ENCODE measurements at places on chromosomes 16 and 17.
A peak's percentile ranks its signal among the peaks of the same experiment; 100 is the strongest.

- DNase-seq: no peak
Measured at GRCh38 chr17:50967795-50968194, 101.6 kb upstream of the TOB1 start.

- no peak for DNase-seq
Measured at GRCh38 chr16:55439101-55439690, 39.8 kb upstream of the MMP2 start.

- no peak for DNase-seq
Measured at GRCh38 chr16:72794986-72795385, 252.9 kb downstream of the ZFHX3 start.

DNA sequence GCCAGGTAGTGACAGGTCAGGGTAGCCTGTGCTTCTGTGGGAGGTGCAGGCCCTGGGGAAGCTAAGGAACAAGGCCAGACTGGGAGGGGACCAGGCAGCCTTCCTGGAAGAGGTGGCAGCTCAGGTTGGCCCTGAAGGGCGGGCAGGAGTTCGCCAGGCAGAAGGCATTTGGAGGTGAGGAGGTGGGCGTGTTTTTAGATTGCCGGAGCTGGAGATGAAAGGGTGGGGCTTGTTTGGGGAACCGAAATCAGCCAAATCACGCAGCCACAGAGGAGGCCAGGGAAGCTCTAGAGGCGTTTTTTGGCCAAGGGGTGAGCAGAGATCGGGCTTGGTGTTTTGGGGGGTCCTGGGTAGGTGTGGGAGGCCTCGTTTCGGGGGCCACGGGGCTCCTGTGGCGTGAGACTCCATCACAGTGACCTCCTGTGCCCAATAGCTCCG is 7.6 kb downstream of the ADCY7 start:
- DNase-seq: peak; percentile 15

GRCh38 chr17:38575781-38576180 is 30.0 kb downstream of the SRCIN1 start:
- DNase-seq: no peak

- DNase-seq: peak; percentile 64
Measured at GRCh38 chr16:29862383-29862883, 593 bp downstream of the CDIPT start.

DNA sequence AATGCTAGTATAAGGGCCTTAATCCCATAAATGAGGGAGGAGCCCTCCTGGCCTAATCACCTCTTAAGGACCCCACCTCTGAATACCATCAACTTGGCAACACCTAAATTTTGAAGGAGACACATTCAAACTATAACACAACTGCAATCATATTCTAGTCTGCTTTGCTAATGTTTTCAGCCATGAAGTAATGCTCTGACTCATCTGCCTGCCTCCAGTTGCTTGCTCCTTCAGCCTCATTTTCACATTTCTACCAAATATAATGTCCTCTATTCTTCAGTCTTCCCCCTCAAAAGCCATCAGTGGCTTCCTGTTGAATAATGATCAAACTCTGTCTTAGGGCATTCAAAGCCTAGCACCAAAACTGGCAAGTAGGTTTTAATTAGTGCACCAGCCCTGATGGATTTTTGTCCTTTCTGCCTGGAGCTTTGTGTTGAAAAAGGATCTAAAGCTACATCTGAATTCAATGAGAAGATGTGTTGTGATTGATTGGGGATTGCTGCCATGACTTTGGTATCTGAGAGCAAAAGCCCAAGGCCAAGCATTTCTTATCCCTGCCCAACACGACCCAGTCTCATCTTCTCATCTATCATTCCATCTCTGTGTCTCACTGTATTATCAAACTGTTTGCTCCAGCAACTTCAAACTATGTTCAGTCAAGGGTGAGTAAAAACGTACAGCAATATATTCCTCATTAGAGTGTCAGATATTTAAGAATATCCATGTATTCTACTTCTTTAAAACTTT is 140.8 kb upstream of the ELAC2 start:
- no peak for DNase-seq

DNA sequence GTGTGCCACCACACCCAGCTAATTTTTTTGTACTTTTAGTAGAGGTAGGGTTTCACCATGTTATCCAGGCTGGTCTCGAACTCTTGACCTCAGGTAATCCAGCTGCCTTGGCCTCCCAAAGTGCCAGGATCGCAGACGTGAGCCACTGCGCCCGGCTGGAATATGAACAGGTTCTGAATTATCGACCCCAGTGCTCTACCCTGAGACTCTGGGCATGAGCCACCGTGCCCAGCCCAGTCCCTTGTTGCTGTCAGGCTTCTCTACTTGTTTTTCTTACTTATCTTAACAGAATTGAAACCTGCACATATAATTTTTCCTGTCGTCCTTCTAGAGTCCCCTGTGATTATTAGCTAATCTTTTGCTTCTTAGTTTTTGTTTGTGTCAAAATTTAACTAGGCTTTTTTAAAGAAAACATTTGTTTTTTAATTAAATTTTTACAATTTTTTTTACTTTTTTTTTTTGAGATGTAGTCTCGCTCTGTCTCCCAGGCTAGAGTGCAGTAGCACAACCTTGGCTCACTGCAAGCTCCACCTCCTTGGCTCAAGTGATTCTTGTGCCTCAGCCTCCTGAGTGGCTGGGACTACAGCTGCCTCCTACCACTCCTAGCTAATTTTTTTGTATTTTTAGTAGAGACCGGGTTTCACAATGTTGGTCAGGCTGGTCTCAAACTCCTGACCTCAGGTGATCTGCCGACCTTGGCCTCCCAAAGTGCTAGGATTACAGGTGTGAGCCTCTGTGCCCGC is 66.7 kb downstream of the AP2B1 start:
- DNase-seq: peak; percentile 37

- no peak for DNase-seq
Measured at GRCh38 chr17:696369-696768, 18.3 kb downstream of the VPS53 start.

GRCh38 chr17:71976011-71976649 is 144.7 kb upstream of the SOX9 start:
- DNase-seq: peak; percentile 93

GRCh38 chr17:17156107-17156506 is 50.0 kb downstream of the PLD6 start:
- DNase-seq: peak; percentile 13

DNA sequence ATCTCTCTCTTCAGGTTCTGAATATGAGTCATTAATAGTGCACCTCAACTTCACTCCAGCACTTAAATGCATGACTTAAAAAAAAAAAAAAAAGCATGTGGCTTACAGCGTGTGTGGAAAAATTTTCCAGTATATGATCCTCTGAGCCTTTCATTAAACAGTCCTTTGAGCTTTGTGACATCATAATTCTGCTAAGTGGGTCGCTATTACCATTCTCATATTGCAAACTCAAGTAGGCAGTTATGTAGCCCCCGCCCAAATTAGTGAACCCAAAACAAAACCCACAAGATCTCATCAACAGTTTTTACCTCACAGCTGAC is 672 bp downstream of the CMTR2 start:
- no peak for DNase-seq

DNA sequence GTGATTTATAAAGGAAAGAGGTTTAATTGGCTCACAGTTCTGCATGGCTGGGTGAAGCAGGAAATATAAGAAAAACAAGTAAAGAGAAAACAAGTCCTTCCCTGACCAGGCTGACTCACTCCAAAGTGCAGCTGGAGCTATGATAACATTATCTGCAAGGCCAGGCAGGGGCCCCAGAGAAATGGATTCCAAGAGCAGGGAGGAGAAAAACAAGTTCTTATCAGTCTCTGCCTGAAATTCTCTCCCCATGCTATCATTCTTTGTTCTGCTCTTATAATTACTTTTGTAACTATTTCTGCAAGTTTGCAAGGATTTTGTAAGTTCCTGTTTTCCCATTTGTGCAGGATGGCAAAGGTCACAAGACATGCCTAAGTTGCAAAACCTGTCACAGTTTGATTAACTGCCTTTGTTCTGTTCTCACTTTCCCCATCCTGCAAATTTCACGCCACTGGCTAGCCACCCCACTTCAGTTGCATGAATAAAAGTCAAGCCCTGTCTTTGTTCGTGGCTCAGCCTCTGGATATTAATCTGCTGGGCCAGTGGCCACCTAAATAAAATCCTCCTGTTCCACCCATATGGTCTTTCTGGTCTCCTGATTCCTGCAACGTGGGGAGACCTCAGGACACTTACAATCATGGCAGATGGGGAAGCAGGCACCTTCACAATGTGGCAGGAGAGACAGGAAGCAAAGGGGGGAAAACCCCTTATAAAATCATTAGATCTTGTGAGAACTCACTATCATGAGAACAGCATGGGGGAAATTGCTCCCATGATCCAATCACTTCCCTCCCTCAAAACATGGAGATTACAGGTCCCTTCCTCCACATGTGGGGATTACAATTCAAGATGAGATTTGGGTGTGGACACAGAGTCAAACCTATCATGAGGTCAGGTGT is 13.1 kb downstream of the ABCA9 start:
- peak; percentile 72 for DNase-seq

GRCh38 chr17:47200325-47200664 is 8.9 kb upstream of the MYL4 start:
- no peak for DNase-seq

- DNase-seq: no peak
Measured at GRCh38 chr16:75012380-75013081, 13.7 kb downstream of the ZNRF1 start.

DNA sequence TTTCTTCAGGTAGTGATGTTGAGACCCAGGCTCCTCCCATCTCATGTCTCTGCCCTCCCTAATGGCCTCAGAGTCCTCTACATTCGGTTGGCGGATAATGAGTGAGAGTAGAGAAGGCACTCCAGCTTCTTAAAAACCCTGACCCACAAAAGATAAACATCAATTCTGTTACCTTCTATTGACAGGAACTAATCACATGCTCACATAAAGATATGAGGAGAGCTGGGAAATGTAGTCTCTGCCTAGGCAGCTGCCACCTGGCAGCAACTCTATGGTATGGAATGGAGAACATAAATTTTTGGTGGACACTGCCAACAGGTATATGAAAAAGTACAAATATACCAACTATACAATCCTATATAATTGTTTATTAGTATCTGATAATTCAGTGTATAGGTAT is 110.7 kb upstream of the HLF start:
- no peak for DNase-seq

GRCh38 chr17:17052462-17053221 is 10.4 kb downstream of the MPRIP start:
- DNase-seq: no peak

DNA sequence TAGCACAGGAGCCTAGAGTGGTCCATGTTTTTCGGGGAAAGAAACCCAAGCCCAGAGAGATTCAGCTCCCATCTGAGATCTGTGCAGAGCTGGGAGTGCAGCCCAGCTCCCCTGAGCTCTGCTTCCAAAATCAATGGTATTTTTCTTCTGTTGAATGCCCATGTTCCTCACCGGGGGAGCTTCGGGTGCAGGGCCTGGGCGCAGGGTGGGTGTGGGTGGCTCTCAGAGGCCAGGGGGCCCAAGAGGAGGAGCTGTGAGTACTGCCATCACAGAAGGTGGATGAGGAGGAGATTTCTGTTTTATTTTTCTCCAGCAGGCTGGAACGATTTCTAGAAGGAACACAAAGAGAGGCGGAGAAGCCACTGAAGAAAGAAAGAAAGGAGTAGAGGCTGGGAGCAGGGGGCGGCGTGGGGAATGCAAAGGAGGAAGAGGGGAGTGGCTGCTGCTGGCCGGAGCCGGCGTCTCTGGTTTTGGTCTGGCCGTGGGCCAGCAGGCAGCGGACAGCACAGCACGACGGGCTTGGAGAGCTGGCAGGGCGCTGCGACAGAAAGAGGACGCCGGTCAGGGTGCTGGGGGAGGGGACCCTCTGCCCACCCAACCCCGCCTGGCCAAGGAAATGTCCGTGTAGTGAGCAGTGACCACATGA is 76.2 kb upstream of the KSR1 start:
- peak; percentile 93 for DNase-seq

DNA sequence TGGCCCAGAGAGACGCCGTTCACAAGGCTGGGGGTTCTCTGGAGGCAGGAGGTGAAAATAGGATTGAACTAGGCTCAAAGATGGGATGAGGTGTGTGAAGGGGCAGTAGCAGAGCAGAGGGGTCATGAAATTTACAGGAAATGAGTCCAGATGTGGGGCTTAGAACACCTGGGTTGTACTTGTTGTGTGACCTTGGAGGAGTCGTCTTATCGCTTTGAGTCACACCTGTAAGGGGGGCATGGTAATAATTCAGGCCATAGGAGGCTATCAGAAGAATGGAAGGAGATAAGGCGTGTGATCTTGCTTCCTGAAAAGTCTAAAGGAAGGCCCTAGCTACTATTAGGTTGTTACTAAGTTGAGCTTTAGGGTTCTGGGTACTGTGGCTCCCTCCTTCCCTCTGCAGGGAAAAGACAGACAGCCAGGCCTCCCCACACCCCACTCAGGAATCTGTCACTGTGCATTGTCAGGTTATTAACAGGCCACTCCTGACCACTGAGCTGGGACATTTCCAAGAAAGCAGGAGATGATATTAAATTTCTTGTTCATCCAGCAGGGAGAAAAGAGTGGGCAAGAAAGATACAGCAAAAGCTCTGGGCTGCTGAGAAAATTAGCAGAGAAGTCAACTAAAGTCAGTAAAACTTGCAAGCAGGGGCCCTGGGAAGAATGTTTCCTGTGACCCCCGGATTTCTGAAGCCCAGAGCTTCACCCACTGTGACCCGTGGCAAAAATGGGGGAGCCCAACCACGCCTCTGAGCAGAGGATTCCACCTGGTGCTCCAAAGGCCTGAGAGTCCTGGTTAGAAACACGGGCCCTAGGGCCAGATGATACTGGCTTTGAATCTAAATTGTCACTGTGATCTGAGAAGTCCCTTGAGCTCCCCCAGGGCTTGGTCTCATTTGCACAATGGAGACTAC is 6.0 kb upstream of the CDC42EP4 start:
- DNase-seq: no peak

- no peak for DNase-seq
Measured at GRCh38 chr17:18187821-18188761, 4.5 kb downstream of the ALKBH5 start.

DNA sequence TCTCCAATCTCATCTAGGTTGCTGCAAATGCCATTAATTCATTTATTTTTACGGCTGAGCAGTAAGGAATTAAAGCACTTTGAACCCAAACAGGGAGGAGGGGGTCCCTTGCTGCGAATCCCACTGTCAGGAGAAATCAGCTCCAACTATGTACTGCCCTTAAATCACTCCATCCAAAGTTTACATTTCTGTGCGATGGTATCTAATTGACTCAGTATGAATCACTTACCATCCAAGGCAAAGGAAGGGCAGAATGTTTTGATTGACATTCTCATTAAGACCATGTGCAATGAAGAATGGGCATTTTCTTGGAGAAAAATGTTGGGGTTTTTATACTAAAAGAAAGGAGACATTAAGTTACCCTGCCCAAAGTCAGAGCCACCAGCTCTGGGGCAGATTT is 47.7 kb upstream of the XYLT1 start:
- DNase-seq: no peak

DNA sequence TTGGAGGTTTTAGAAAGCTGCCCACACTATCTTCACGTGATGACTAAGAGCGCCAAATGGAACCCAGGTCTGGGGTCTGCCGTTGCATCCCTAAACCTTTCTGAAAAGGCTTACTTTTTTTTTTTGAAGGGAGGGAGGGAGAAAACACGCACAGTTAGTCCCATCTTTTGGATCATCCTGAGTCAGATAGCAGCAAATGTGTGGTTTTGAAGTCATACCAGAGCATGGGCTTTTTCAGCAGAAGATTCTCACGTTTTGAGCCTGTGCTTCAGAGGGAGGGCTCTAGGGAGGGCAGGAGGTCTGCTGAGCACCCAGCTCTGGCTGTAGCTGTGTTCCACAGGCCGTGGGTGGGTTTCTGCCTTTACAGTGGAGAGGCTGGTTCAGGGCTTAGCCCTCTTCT is 194.7 kb downstream of the SNX29 start:
- DNase-seq: no peak

- DNase-seq: no peak
Measured at GRCh38 chr17:77523540-77523939, 382.8 kb downstream of the SEC14L1 start.

GRCh38 chr16:66242672-66243071 is 123.8 kb upstream of the CDH5 start:
- DNase-seq: no peak

- no peak for DNase-seq
Measured at GRCh38 chr17:56913353-56913866, 439 bp downstream of the TRIM25 start.

Data from right cardiac atrium (tissue), 5 donors.